ENCODE measurements at places on chromosomes 2 and 18.

GRCh38 chr2:10820562-10820961, 8.0 kb upstream of the PDIA6 start:
- DNase-seq = no peak

DNA sequence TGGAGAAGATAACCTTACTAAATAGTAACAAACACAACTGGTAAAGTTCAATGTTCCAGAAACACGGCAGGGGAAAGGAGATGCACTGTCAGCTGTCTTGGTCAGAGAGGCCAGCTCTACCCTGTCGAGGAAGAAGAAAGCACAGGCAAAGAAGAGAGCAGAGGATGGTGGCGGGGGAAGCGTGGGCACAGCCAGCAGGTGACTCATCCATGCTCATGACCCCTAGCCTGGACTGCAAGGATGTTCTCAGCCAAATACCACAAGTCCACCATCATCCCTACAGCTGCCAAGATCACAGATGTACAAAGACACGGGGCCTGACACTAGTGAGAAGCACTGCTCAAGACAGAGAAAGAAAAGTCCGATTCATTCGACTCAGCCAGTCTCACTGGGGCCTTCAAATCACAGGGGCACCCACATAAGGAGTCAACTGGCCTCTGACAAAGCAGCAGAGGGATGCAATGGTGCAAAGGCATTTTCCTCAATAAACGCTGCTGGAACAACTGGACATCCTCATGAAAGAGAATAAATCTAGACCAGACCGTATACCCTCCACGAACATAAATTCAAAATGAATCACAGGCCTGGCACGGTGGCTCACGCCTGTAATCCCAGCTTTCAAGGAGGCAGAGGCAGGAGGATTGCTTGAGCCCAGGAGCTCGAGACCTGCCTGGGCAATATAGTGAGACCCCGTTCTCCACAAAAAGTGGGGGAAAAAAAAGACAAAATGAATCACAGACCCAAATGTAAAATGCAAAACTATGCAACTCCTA, 5.6 kb downstream of the DTYMK start:
- no peak for DNase-seq

- DNase-seq = no peak
These were observed 1.9 kb upstream of the ANKRD39 start for GRCh38 chr2:96859681-96860064.

DNA sequence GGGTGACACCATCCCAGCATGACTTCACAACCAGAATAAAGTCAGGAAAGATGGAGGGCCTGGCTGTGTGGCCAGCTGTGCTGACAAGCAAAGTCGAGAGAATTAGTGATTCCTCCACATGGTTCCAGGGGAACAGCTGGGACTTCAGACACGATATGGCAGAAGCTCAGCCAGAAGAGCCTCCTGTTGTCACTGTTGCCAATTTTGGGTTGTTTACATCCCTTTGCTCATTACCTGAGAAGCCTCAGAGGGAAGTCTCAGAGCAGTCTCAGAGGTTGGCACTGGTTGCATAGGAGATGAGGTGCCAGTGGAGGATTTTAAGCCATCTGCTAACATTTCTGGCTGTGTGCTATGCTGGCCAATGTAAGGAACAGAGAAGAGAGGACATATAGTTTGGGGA, 16.0 kb downstream of the LINC00305 start:
- no peak for DNase-seq

DNA sequence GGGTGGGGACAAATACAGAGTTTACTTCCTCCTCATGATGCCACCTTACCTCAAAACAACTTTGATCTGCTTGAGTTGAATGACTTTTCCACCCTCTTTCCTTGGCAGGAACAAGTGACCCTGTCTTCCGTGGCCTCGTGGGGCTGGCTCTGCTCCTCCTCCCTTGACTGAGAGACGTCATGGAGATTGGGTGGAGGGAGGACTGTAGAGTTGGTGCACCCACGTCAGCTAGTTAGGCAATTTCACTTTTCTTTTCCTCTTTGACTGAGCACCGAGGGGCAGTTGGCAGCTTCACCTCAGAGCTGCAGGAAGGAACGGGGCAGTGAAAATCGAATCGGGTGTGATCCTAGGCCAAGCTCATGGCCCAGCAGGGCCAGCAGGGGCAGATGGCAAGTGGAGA, at the start of gene SP140:
Gene SP140 (plus strand): TSS at position 251 of the 400 bp plus-strand sequence. CDS start 109 bp downstream, at position 360.
- DNase-seq = no peak

DNA sequence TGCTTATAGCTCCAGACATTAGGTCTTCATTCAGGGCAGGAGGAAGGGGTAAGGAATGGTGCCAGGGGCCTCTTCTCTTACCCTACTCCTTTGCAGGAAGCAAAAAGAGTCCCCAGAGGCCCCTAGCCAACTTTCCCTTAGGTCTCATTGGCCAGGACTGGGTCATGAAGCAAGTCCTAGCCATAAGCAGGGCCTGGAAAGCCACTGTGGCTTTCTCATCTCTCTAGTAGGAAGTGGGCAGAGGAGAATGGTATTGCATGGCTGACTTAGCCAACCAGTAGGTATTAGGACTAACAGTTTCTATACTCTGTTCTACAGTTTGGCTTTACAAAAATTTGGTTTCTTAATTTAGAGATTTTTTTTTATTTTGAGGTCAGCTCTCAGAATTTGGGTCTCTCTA, 4.8 kb downstream of the FAM228A start:
- no peak for DNase-seq

DNA sequence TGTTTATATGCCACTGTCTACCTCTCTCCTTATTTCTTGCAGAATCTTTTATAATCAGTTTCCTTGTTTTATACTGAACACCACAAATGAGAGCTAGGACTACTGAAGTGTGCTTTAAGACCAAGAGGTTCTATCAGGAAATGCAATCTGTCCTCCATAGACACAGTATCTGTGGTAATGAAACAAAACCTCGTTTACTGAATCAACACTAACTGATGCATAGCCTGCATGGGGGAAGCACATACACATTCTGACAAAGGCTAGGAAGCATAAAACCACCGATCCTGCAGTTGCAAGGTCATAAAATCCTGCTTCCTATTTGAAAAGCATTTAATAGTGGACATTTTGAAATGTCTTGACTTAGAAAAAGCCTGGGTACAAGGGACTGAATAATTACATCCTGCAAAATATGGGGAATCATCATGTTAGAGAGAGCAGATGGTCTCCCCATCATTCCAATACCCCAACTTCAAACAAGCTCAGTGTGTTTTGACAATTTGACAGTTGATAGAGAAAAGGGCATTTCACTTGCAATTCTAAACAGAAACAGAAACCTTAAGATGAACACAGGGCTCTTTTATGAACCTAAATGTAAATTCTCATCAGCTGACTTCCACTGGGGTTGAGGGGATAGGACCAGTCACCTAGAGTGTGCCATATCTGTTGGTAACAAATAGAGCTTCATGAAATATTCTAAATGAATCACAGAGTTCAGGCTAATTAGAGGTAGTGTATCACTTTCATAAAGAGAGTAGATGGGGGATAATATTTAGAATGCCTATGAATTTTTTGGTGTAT, 1845.6 kb upstream of the PIK3C3 start:
- DNase-seq = peak; percentile 4

- DNase-seq = no peak
These were observed 94.3 kb downstream of the ASAP2 start for GRCh38 chr2:9300829-9301453.

- DNase-seq = no peak
These were observed 15.8 kb upstream of the AGXT start for GRCh38 chr2:240852671-240853314.

DNA sequence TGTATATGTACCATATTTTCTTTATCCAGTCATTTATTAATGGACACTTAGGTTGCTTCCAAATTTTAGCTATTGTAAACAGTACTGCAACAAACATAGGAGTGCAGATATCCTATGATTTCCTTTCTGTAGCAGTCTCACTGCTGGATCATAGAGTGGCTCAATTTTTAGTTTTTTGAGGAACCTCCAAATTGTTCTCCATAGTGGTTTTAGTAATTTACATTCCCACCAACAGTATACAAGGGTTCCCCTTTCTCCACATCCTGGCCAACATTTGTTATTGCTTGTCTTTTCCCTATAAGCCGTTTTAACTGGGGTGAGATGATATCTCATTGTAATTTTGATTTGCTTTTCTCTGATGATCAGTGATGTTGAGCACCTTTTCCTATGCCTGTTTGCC, 114.3 kb downstream of the TMEM17 start:
- no peak for DNase-seq

DNA sequence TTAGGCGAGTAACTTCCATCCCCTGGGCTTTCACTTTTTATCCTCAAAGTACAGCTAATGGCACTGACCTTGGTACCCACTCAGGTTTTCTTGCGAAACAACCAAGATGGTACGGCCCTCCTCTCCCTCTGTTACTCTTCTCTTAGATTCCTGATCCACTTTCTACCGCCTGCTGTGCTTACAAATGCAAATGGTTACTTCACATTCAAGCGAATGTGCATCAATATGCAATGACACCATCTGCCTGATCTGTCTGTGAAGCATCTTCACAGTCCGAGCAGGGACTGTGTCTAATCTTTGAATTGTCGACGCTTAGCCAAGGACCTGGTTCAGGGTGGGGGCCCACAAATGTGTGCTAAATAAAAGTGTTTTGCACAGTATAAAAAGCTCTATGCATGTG, 112.2 kb downstream of the TRIB2 start:
- no peak for DNase-seq

DNA sequence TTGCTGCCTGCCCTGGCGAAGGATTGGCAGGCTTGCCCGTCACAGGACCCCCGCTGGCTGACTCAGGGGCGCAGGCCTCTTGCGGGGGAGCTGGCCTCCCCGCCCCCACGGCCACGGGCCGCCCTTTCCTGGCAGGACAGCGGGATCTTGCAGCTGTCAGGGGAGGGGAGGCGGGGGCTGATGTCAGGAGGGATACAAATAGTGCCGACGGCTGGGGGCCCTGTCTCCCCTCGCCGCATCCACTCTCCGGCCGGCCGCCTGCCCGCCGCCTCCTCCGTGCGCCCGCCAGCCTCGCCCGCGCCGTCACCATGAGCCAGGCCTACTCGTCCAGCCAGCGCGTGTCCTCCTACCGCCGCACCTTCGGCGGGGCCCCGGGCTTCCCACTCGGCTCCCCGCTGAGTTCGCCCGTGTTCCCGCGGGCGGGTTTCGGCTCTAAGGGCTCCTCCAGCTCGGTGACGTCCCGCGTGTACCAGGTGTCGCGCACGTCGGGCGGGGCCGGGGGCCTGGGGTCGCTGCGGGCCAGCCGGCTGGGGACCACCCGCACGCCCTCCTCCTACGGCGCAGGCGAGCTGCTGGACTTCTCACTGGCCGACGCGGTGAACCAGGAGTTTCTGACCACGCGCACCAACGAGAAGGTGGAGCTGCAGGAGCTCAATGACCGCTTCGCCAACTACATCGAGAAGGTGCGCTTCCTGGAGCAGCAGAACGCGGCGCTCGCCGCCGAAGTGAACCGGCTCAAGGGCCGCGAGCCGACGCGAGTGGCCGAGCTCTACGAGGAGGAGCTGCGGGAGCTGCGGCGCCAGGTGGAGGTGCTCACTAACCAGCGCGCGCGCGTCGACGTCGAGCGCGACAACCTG, at the start of gene DES:
Gene DES (plus strand): TSS at position 223 of the 857 bp plus-strand sequence. CDS start 86 bp downstream, at position 309.
- DNase-seq = no peak

DNA sequence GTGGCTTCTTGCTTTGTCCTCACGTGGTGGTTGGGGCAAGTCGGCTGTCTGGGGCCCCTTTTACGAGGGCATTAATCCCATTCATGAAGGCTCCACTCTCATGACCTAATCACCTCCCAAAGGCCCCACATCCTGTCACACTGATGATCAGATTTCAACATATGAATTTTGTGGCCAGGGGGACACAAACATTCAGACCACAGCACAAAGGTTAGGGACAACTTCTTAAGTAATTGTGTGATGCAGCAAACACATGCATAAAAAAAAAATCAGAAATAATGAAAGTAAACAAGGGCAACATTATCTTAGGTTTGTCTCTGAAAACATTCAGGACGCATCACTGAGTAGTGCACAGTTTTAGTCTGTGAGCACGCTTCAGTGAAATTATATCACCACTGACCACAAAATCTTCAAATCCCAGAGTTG, 54.2 kb upstream of the FRZB start:
- no peak for DNase-seq

DNA sequence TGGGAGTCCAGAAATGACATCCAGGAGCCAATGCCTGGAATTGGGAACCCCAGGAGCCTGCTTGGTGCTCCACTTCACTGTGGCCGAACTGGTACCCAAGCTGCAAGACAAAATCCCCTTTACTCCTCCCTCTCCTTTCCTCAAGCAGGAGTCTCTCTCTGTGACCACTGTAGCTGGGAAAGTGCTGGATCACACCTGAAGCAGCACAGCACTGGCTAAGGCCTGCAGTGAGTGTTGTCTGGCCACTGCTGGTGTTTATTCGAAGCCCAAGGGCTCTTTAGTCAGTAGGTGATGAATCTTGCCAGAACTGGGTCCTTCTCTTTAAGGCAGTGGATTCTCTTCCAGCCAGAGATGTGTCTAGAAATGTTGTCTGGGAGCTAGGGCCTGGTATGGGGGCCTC, 26.4 kb downstream of the STPG4 start:
- no peak for DNase-seq

DNA sequence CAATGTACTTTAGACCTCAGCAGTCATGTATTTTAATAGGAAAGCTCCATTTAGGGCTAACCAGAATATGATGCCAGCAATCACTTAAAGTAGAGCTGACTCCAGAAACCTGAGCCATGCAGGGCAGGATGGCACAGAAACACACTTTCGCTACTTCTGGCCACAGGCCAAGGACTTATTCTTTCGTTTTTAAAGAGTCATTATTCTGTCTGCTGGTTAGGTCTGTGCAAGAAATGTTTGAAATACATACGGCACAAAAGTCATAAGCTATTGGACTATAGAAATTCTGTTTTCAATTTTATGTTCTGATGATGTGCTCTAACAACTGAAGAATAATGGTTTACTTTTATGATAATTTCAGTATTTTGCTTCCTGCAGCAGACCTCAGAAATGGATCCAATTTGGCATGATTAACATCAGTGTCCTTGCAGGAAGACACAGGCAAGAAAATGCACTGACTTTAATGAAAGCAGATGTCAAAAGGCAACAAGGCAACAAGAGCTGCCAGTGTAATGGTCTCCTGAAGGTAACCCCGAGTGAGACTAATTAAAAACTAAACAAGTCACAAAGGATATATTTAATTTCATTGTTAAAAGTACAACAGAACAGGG, 114.4 kb upstream of the CHRNA1 start:
- DNase-seq = peak; percentile 45

GRCh38 chr2:85441864-85442263, 23.4 kb downstream of the SH2D6 start:
- DNase-seq = no peak

GRCh38 chr2:45975752-45976517, 321.3 kb upstream of the EPAS1 start:
- no peak for DNase-seq

All from NCI-H1436 (cell line).